ENCODE measurements at places on chromosomes 5 and 9. TPM values are rescaled to one million over a fixed set of nuclear protein-coding genes. Genes with fewer than 3 reads are reported as not detected.

GRCh38 chr5:116044073-116044472 lies 11.8 kb downstream of the ARL14EPL start:
- no peak for DNase-seq
- no peaks in the 10 kb centered on the region for H3K36me3 ChIP-seq
- H3K27me3 ChIP-seq = no peaks in the 10 kb centered on the region
- H3K4me3 ChIP-seq = no peak overlapping the region

GRCh38 chr5:89758146-89758545 lies 651.4 kb downstream of the CETN3 start:
- H3K4me1 ChIP-seq = no peaks in the 10 kb centered on the region
- H3K27ac ChIP-seq = no peak overlapping the region
- no peaks in the 10 kb centered on the region for H3K36me3 ChIP-seq
- H3K27me3 ChIP-seq = no peaks in the 10 kb centered on the region
- no peak overlapping the region for H3K4me3 ChIP-seq
- DNase-seq = no peak

- H3K27ac ChIP-seq = peak overlapping the region; percentile 99
- peak overlapping the region; percentile 7 for H3K4me3 ChIP-seq
- H3K4me1 ChIP-seq = peaks cover 62% of the 10 kb centered on the region
These were observed 86.9 kb downstream of the UGCG start for GRCh38 chr9:111983484-111983908.

- H3K36me3 ChIP-seq = no peaks in the 10 kb centered on the region
- H3K4me1 ChIP-seq = no peaks in the 10 kb centered on the region
- H3K27ac ChIP-seq = no peak overlapping the region
- H3K4me3 ChIP-seq = no peak overlapping the region
- no peak for DNase-seq
These were observed 16.0 kb downstream of the FRRS1L start for GRCh38 chr9:109150925-109151545.

GRCh38 chr9:116163293-116164055 lies 9.9 kb downstream of the PAPPA start:
- no peak for DNase-seq
- H3K27me3 ChIP-seq = no peaks in the 10 kb centered on the region
- H3K4me1 ChIP-seq = no peaks in the 10 kb centered on the region
- no peak overlapping the region for H3K4me3 ChIP-seq
- H3K27ac ChIP-seq = no peak overlapping the region

DNA sequence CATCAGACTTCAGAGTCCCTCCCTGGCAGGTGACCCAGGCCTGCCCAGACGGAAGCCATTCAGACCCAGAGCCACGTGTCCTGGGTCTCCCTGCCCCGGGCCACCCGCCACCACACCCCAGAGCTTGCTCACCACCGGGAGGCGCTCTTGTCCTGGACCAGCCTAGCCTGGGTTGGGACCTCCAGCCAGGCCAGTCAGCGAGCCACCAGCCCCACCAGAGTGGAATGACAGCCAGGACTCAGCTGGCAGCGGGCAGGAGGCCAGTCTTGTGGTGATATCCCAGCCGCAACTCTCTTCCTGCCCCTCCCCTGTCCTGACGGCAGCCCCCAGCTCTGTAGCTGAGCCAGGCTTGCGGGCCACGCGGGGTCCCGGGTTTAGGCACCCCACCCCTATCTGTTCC lies 1.7 kb upstream of the PTGDS start:
- H3K27ac ChIP-seq = no peak overlapping the region
- no peaks in the 10 kb centered on the region for H3K4me1 ChIP-seq
- no peaks in the 10 kb centered on the region for H3K27me3 ChIP-seq
- DNase-seq = no peak
- H3K36me3 ChIP-seq = no peaks in the 10 kb centered on the region
- no peak overlapping the region for H3K4me3 ChIP-seq

DNA sequence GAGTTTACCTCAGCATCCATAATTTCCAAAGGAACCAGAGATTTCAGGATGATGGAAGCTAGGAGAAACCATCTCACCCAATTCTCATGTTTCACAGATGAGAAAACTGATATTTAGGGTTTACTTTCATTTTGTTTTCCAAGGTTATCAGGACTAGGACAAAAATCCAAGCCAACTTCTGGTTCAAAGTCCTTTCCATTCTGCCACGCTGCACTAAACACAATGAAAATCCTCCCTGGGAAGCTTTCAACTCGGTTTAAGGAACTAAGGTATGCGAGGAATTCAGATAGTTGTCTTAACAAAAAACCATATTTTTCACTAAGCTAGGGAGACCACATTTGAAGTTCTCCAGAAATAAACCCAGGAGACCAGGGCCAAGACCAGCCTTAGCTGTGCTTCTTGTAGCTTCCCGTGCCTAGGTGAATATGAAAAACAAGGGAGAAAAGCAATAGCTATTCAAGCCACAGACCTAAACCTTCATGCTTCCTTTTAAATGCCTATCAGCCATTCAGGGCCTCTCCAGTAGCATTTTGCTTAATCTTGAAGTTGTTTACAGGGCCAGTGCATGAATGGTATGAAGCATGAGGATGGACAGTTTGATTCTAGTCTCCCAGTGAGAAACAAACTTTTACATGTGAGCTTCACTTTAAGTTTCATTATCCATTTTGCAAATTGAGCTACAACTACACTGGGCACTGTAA lies 167.9 kb downstream of the DENND1A start:
- no peak for DNase-seq
- H3K27ac ChIP-seq = no peak overlapping the region
- peaks cover 1% of the 10 kb centered on the region for H3K4me1 ChIP-seq

- H3K36me3 ChIP-seq = no peaks in the 10 kb centered on the region
- peaks cover 5% of the 10 kb centered on the region for H3K4me1 ChIP-seq
- no peaks in the 10 kb centered on the region for H3K27me3 ChIP-seq
- H3K4me3 ChIP-seq = no peak overlapping the region
These were observed 50.3 kb downstream of the MTAP start for GRCh38 chr9:21852754-21853153.

DNA sequence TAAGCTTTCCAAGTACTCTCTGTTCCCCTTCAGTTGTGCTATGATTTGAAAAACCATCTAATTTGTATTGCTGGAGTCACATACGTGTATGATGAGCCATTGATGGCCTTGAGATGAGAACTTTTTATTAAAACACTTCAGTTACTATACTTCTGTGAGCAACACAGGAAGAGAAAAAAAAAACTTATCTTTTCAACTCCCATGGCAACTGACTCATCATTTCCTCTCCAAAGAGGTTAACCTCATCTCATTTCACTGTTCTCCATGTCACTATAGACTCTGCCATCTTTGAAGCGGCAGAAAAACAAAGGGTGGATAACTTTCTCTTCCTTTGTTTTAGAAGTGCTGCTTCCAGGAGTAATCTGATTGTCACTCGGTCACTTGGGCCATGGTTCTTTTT lies 104.3 kb upstream of the PCSK1 start:
- no peaks in the 10 kb centered on the region for H3K36me3 ChIP-seq
- no peak for DNase-seq
- no peaks in the 10 kb centered on the region for H3K27me3 ChIP-seq
- no peak overlapping the region for H3K4me3 ChIP-seq
- H3K27ac ChIP-seq = no peak overlapping the region

DNA sequence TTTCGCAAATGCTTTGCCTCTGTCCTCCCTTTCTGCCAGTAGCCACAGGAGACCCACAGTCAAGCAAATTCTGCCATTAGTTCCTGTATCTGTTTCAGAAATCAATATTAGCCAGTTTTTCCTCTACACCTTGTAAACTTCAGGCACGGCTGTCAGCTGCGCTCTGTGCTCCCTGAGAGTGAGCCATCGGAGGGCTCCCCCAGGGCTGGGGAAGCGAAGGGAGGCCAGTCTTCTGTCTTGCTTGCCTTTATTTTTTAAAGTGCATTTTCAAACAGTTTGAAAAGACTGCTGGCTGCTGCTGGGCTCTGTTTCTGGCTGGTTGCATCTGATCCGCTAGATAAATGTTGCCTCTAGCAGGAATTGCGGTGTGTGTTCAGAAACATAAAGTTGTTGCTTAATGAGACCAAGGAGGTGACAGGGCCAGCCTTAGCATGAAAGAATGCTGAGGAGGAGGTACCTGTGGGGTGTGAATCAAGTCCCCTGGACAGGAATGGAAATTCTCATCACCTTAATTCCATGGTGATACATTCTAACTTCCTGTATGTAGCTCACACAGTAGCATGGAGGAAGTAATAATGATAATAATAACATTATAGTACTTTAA lies 421.7 kb upstream of the KIF2A start:
- DNase-seq = no peak
- H3K27ac ChIP-seq = no peak overlapping the region
- no peaks in the 10 kb centered on the region for H3K4me1 ChIP-seq
- H3K36me3 ChIP-seq = no peaks in the 10 kb centered on the region
- H3K4me3 ChIP-seq = no peak overlapping the region
- no peaks in the 10 kb centered on the region for H3K27me3 ChIP-seq

DNA sequence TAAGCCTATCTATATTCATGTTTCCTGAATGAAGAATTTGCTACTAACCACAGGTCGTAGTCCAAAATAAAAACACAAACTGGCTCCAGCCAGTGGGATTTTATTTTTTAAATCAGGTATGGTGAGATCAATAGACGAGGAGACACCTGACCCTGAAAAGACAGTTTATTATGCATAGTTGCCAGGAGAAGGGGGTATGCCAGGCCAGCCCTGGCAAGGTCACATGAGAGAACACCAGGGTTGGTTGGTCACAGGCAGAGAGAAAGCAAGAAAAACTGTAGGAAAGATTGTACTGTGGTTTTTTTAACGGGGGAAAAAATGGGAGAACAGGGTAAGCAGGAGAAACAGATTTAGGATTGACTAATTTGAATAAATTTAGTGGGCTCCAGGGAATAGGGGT lies 125.3 kb downstream of the CDH18 start:
- H3K27me3 ChIP-seq = no peaks in the 10 kb centered on the region
- DNase-seq = no peak
- no peak overlapping the region for H3K4me3 ChIP-seq

GRCh38 chr5:75567710-75568109 lies 43.5 kb upstream of the ANKDD1B start:
- H3K27me3 ChIP-seq = no peaks in the 10 kb centered on the region
- DNase-seq = peak; percentile 48
- H3K4me3 ChIP-seq = peak overlapping the region; percentile 20
- peak overlapping the region; percentile 96 for H3K27ac ChIP-seq
- peaks cover 36% of the 10 kb centered on the region for H3K4me1 ChIP-seq
- no peaks in the 10 kb centered on the region for H3K36me3 ChIP-seq

- no peaks in the 10 kb centered on the region for H3K27me3 ChIP-seq
- DNase-seq = peak; percentile 92
- H3K36me3 ChIP-seq = no peaks in the 10 kb centered on the region
- peak overlapping the region; percentile 59 for H3K4me3 ChIP-seq
- peaks cover 83% of the 10 kb centered on the region for H3K4me1 ChIP-seq
These were observed 68.4 kb downstream of the ANKRD33B start for GRCh38 chr5:10632110-10632761.

GRCh38 chr5:178304761-178305645 lies 72.4 kb upstream of the PHYKPL start:
- DNase-seq = no peak
- no peaks in the 10 kb centered on the region for H3K4me1 ChIP-seq
- H3K4me3 ChIP-seq = no peak overlapping the region
- H3K27ac ChIP-seq = no peak overlapping the region
- H3K27me3 ChIP-seq = no peaks in the 10 kb centered on the region

- DNase-seq = no peak
- no peaks in the 10 kb centered on the region for H3K27me3 ChIP-seq
- no peaks in the 10 kb centered on the region for H3K36me3 ChIP-seq
- no peak overlapping the region for H3K4me3 ChIP-seq
- no peak overlapping the region for H3K27ac ChIP-seq
These were observed 99.4 kb downstream of the DRD1 start for GRCh38 chr5:175344331-175345195.

GRCh38 chr5:133468596-133468995 lies 143.7 kb downstream of the FSTL4 start:
- no peaks in the 10 kb centered on the region for H3K4me1 ChIP-seq
- H3K4me3 ChIP-seq = no peak overlapping the region
- no peak for DNase-seq
- no peaks in the 10 kb centered on the region for H3K27me3 ChIP-seq
- H3K27ac ChIP-seq = no peak overlapping the region

DNA sequence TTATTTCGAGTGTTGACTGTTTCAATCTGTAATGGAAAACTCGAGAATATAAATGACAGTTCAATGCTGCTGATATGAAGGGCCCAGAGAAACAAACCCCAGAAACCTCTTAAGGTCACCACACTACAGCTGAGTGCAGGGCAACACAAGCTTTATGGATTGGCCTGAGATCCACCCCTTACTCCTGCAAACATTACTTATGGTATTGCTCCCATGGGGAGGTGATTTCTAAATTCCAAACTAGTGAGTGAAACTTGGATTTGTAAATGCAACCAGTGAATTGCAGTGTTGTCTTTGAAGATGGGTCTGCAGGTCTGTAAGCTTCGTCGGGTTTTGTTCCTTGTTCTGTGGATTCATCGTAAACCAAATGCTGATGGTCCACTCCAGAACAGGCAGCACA lies 85.4 kb downstream of the NTRK2 start:
- H3K4me1 ChIP-seq = peaks cover 30% of the 10 kb centered on the region
- H3K27me3 ChIP-seq = no peaks in the 10 kb centered on the region
- H3K27ac ChIP-seq = peak overlapping the region; percentile 50
- no peak overlapping the region for H3K4me3 ChIP-seq
- H3K36me3 ChIP-seq = no peaks in the 10 kb centered on the region

- H3K4me1 ChIP-seq = no peaks in the 10 kb centered on the region
- H3K4me3 ChIP-seq = no peak overlapping the region
- no peak overlapping the region for H3K27ac ChIP-seq
- H3K36me3 ChIP-seq = no peaks in the 10 kb centered on the region
These were observed 27.6 kb upstream of the CXCL14 start for GRCh38 chr5:135606431-135606830.

GRCh38 chr9:18149471-18150011 lies 324.4 kb upstream of the ADAMTSL1 start:
- no peak overlapping the region for H3K4me3 ChIP-seq
- no peaks in the 10 kb centered on the region for H3K36me3 ChIP-seq
- H3K4me1 ChIP-seq = no peaks in the 10 kb centered on the region
- H3K27ac ChIP-seq = no peak overlapping the region

GRCh38 chr9:136623016-136623841 lies 39.5 kb upstream of the EGFL7 start:
- no peak overlapping the region for H3K4me3 ChIP-seq
- no peak for DNase-seq
- H3K4me1 ChIP-seq = peaks cover 17% of the 10 kb centered on the region
- H3K27me3 ChIP-seq = no peaks in the 10 kb centered on the region
- H3K27ac ChIP-seq = no peak overlapping the region

GRCh38 chr9:34097865-34098264 lies 28.6 kb downstream of the DCAF12 start:
- H3K4me1 ChIP-seq = peaks cover 17% of the 10 kb centered on the region
- DNase-seq = peak; percentile 31
- no peaks in the 10 kb centered on the region for H3K27me3 ChIP-seq
- no peak overlapping the region for H3K4me3 ChIP-seq
- H3K36me3 ChIP-seq = peaks cover 33% of the 10 kb centered on the region

The SLC36A1 gene
- total RNA-seq = 6.2 TPM

The DNAJC25 gene
- 3.0 TPM for total RNA-seq

The PRRT1B gene
- total RNA-seq = not detected

The SLC22A5 gene
- 4.8 TPM for total RNA-seq

The SGCD gene
- total RNA-seq = not detected

The CATSPER3 gene
- total RNA-seq = 0.18 TPM

The ZDHHC12 gene
- 67.2 TPM for total RNA-seq

The CCL28 gene
- 3.6 TPM for total RNA-seq

The PAEP gene
- not detected for total RNA-seq

The FST gene
- 0.23 TPM for total RNA-seq

The NIM1K gene
- total RNA-seq = 0.69 TPM

The POU4F3 gene
- total RNA-seq = 0.08 TPM
